DND-41 (cell line): ENCODE measurements at places on chromosomes 3 and 15.
A peak's percentile ranks its signal among the peaks of the same experiment; 100 is the strongest.

GRCh38 chr15:79815468-79815867, 81.3 kb downstream of the MTHFS start:
- no peak for DNase-seq

GRCh38 chr3:196621611-196622010, 17.9 kb upstream of the NRROS start:
- DNase-seq, result no peak

DNA sequence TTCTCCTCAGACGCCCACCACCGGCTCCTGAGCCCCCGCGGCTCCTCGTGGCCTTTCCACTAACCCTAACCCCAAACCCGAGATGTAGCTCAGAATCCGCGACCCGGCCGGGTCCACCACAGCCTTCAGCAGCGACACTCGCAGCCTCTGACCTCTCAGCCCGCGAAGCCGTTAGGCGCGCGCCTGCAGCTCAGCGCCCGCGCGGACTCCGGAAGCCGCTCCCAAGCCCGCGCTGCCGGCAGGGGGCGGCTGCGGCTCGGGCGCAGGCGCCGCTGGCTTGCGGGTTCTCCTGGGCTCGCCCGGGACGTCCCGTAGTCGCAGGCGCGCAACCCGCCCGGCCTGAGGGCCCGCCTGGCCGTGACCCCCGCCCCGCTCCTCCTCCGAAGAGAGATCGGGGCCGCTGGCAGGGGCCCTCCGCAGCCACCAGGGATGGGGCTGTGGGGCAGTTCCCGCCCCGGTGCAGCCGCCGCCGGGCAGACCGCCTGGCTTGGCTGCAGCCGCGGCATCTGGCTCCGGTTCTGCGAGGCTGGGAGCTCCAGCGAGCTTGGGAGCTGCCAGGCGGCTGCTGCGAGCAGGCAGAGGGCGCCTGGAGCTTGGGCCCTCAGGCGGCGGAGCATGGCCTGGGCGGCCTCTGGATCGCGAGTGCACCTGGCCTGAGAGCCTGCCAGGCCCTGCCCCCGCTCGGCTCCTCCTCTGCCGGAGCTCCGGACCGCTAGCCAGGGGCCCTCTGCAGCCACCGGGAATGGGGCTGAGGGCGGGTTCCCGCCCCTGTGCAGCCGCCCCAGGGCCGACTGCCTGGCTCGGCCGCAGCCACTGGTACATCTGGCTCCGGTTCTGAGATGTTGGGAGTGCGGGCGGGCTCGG, 120.7 kb downstream of the LMLN start:
- peak; percentile 48 for DNase-seq

DNA sequence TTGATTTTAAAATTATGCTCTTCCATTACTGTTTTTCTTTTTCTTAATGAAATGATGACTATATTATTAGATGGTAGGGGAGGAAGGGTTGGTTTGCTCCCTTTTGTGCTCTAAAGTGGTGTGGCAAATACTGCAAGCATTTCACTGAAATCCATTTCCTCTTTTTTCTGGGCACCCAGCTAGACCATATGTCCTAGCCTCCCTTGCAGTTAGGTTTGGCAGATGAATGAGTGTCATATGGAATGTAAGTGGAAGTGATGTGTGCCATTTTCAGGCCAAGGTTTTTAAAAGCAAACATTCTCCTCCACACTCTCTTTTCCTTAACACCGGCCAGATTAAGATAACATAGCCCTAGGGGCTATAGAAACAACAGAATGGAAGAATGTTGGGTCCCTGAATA, 363.0 kb downstream of the FGF12 start:
- no peak for DNase-seq

DNA sequence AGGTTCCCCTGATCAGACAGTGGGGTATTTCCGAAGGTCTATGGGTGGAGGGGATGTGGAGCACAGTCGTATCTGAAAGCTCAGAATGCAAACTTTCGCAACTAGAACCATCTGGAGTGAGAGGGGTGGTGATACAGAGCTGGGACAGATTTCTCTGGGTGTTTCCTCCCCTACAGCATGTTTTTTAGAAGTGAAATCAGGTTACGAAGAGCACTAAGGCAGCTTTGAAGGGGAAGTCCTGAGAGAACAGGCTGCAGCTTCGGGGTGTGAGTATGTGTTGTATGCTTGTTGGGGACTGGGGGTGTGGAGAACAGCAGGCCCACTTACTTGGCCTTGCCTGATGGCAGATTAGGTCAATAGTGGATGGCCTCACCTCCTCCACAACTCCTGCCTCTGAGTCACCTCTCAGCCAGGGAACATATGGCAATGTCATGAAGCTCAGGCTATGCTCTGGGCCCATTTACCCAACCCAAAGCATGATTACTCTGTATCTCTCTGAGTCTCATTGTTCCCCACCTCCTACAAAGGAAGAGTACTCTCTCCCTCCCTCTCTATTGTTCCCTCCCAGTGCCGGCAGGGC, 107.2 kb upstream of the RASGRP1 start:
- no peak for DNase-seq

GRCh38 chr3:136093771-136094170, 102.4 kb downstream of the MSL2 start:
- no peak for DNase-seq

GRCh38 chr3:127788451-127788909, 33.8 kb downstream of the MGLL start:
- DNase-seq, result no peak

DNA sequence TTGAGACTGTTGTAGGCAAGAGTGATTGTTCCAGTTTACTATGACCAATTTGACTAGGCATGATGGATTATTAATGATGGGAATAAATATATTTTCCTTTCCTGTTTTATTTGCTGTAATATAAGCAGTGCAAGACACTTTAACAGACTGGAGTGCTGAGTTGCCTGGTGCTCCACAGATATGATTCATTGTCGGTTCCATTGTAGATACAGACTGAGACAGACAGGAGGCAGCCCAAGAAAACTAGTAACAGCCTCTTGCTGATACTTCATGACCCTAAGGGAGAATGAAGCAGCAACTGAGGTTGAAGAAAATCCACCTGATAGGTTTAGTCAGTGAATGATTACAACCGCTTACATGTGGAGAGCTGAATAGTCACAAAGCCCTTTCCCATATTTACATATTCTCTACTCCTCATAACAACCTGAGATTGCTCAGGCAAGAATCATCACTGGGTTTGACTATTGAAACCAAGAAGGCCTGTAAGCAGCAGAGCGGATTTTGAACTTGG, 235.1 kb upstream of the TPRG1 start:
- no peak for DNase-seq

GRCh38 chr15:70530503-70530902, 232.9 kb downstream of the UACA start:
- DNase-seq, result no peak

GRCh38 chr3:36906504-36907149, 38.2 kb downstream of the TRANK1 start:
- DNase-seq, result peak; percentile 54

DNA sequence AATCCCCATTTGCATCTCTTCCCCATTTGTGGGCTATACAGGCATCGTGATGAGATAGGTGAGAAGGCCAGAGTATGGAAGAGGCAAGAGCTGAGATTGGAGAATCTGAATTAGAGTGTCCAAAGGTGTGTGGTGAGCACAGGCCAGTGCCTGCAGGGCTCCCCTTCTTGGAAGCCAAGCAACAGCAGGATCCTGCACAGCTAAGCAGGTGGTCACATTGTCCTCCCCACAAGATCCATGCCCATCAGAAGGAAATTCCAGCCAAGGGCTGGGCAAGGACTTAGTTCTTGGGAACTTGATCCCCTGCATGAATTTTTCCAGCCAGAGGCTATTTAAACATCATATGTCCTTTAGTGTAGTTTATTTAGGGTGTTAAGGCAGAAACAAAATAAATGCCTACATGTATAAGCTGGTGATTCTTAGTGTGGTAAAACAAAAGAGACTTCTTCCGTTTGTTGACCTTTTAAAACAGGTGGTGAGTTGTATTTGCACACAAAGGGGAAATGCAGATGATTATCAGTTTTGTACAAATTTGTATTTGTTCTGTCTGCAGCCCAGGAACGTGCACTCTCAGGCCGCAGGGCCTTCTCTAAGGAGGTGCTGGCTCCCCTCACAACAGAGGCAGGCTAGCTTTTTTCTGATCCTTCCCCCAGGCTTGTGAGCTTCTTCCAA, 110.2 kb downstream of the PLCL2 start:
- no peak for DNase-seq

DNA sequence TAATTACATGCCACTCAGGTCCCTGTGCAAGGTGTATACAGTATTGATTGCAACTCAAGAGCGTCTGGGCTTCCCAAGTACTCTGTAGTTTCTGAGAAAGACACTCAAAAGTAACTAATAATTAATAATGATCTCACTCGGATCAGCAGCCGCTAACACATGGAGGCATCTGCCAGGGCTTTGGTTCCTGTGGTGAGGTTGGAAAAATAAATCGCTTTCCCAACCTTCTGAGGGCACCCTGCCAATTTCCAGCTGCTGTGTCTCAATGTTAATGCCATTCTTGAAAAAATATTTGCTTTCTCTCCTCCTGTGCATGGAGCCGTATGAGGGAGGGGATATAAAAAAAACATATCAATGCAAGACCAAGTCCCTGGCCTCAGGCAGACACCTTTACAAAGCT, 116.5 kb upstream of the SLC2A2 start:
- no peak for DNase-seq

- DNase-seq, result no peak
Measured at GRCh38 chr3:40996827-40997710, 202.2 kb upstream of the CTNNB1 start.

GRCh38 chr3:71456156-71456555, 127.4 kb downstream of the FOXP1 start:
- DNase-seq, result no peak

- no peak for DNase-seq
Measured at GRCh38 chr3:11282250-11283138, 10.3 kb downstream of the ATG7 start.

GRCh38 chr3:166211451-166211850, 374.2 kb upstream of the BCHE start:
- no peak for DNase-seq

DNA sequence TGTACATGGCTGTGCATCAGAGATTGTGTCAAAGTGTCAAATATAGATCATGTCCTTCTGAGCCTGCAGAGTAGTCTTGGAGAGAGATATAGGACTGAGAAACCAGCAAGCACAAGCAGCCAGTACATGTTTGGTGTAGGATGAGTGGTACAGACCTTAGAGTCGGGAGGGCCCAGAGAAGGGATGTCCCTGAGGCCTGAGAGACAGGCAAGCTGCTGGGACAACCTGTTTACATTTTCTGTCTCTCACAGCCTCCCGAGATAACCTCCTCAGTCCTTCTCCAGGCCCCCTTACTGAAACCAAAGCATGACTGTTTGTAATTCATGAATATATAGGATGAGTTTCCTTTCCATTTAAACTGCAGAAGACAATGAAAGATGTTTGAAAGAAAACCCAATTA, 182.4 kb upstream of the STT3B start:
- DNase-seq, result no peak

GRCh38 chr3:31105011-31105410, 210.6 kb upstream of the GADL1 start:
- no peak for DNase-seq

GRCh38 chr15:98778263-98778959, 130.1 kb downstream of the IGF1R start:
- DNase-seq, result no peak

DNA sequence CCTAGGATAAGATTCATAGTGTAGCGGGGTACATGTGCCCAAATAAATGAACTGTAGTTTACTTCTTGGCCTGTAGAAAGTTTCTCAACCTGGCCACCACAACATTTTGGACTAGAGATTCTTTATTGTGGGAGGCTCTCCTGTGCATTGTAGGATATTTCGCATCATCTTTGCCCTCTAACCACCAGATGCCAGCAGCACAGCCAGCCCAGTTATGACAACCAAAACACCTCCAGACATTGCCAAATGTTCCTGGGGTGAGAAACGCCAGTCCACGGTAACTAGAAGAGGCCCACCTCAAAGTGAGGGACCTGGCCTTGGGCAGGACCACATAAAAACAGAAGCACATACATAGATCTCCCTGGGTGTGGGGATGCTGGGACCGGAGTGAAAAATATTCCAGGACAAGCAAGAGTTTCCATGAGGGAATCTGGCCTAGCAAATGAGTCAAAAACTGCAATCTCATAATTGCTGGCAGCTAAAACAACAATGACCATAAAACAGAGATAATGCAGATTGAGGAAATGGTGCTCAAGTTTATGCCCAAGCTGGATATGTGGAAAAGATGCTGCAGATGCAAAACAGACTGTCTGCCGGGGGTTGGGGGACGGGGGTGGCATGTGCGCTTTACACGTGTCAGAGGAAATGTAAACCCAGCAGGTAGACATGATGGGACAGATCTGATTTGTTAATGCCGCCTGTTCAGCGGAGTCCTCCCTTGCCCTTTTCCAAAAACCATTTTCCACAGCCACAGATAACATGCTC, 39.7 kb downstream of the ARHGEF3 start:
- no peak for DNase-seq

DNA sequence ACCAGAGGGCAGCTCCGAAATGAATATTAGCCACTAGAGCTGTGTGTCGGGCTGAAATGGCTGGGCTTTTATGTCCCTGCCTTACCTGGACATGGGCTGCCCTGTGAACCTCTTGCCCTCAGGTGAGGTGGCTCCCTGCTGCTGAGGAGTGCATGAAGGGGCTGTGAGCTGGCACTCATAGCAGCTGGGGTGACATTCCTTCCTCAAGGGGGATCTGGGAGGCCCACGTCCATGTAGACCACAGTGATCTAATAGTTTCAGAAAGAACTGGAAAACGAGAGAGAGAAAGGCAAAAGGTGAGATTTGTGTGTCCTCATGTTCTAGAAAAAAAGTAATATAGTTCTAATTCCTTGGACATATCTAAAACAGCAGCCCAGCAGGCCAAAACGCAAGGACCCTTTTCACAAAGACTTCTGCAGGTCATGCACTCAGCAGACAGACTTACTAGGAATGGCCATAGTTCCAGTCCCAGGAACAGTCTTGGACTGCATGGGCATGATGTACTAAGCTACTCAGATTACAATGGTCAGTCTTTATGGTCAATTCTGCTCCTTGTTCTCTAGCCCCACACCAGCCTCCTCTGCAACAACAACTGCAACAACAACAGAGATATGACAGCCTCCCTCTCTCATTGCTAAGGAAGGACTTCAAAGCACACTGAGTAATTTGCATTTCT, 10.8 kb upstream of the SLC24A5 start:
- no peak for DNase-seq

GRCh38 chr3:41236228-41236627, 36.9 kb downstream of the CTNNB1 start:
- DNase-seq, result no peak

DNA sequence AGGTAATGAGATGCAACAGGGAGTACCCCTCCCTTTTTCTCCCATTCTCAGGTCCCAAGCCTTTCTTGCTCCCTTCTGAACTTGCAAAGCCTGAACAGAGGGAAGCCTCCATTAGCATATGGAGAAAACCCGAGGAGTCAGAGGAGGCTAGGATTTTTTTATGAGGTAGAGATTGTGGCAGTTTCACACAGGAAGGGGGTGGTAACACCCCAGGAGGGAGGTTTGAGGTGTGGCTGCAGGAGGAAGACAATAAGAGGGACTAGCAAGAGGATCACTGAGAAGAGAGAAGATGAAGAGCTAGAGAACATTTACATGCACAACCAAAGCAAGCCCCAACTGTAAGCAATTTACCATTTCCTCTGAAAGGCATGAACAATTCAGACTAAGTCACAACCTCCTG, 322.7 kb downstream of the SV2B start:
- peak; percentile 53 for DNase-seq

- no peak for DNase-seq
Measured at GRCh38 chr3:72533591-72534473, 314.4 kb downstream of the SHQ1 start.
